ENCODE measurements at places on chromosomes 5 and 9.

- no peak for DNase-seq
These were observed 11.5 kb downstream of the EGFL7 start for GRCh38 chr9:136673975-136674785.

DNA sequence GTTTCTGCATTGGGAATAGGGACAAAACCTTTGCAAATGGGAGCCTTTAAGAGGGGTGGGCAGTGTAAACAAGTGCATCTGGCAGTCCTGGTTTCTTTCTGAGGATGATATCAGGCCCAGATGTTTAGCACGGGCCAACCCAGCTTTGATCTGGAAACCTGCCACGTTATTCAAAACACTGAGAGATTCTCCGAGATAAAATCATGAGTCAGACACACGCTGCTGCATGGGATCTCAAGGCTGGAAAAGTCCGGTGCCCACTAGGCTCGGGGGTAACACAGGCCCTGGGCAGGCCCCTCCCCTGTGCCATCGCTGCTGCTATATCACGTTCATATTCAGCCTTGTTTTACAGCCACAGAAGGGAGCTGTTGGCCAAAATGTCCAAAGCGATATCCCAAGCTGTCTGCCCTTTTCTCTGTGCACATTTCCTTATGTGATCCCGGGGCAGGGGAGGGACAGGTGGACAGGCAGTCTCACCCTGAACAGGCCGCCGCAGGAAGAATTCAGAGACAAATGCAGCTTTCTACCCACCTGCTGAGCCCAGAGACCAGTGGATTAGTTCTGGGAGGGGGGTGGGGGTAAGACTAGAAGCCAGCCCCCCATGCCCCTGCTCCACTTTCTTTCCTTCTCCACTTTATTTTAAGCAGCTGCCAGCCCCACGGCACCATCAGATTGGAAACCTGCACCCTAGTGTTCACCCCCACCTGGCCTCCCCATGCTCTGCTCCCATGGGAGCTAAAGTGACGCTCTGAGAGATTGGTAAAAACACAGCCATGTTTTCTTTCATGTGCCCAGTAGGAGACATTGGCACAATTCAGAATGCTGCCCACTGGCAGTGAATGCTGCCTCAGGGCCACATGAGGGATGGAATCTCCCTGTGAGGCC is 63.1 kb downstream of the TMOD1 start:
- DNase-seq: no peak

DNA sequence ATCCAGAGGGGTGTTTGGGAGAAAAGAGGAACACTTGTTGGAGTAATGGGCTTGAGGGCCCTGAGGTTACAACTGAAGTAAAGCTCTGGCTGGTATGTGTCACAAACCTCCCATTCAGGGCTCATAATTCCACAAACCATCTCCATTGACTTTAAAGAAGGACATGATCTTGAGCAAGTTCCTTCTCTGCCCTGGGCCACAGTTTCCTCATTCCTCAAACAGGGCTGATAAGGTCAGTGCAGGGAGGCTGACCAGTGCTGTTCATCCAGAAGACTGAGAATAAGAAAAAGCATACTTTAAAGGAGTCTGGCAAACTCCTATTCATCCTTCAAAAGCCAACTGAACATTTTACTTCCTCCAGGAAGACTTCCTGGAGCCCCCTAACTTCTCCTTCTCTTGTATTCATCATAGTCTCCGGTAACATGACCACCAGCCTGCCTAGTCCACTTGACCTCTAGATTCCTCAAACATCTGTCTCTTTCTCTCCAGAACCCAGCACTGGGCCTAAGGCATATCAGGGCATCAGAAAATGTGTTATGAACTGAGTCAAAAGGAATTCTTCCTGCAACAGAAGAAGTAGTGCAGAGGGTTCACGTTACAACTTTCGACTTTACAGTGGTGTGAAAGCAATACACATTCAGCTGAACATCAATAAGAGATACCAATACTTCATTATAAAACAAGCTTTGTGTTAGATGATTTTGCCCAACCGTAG is 20.7 kb upstream of the PTPN3 start:
- DNase-seq: no peak

DNA sequence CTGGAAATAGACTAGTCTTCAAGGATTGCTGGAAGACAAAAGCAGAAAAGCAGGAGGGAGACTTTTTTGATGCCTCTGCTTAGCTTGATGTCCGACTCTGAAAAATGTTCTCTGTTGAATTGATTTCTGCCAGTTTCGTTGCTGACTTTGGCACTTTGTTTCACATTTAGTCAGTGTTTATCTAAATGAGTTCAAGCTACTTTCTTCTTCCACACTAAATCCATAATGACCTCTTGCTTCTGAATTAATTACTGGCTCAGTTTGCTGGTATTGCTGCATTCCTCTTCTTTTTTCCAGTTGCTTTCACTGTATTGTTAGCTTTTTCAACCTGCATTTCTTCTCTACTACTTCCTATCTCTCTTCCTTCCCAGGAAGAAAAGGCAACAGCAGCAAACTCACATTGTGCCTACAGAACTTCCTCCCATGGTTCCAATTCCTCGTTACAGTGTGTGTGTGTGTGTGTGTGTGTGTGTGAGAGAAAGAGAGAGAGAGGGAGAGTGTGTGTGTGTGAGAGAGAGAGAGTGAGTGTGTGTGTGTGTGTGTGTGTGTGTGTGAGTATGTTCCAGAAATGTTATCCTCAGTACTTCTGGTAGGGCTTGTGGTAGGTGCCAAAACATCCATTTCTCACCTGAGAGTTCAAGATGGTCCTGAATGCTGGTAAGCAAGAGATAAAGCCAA is 234.8 kb downstream of the CSNK1G3 start:
- DNase-seq: no peak

- no peak for DNase-seq
These were observed 96.0 kb upstream of the PHF24 start for GRCh38 chr9:34862043-34862442.

DNA sequence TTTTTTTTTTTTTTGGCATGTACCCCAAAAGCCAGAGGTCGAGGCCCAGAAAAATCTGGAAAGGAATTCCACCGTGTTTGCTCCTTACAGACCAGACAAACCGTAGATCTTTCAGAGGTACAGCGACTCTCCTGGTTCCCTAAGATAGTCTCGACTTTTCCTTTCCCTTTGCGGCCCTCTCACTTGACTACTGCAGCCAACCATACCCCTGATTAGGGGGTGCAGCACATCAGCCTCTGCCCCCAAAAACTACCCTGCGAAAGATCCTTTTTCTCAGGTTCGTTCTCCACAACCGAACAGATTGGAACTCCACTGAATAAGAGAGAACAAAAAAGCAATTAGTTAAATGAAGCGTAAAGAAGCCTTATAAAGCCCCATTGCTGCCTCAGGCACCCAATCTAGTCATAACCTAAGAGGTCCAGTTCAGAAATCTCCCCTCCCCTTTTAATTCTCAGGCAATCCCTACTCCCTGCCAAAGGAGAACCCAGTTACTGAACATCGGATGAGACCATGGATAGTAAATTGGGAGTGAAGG is 379 bp upstream of the TICAM2 start:
- no peak for DNase-seq

- no peak for DNase-seq
These were observed 76.9 kb upstream of the SPATA31D4 start for GRCh38 chr9:81851340-81851739.

GRCh38 chr5:56588636-56589480 is 226.5 kb upstream of the MAP3K1 start:
- no peak for DNase-seq

- peak; percentile 47 for DNase-seq
These were observed at the start of gene WWC1 for GRCh38 chr5:168291342-168291963. Gene WWC1, plus strand, starts transcription at chr5:168291645. Its CDS starts 508 bp downstream, at chr5:168292153.

DNA sequence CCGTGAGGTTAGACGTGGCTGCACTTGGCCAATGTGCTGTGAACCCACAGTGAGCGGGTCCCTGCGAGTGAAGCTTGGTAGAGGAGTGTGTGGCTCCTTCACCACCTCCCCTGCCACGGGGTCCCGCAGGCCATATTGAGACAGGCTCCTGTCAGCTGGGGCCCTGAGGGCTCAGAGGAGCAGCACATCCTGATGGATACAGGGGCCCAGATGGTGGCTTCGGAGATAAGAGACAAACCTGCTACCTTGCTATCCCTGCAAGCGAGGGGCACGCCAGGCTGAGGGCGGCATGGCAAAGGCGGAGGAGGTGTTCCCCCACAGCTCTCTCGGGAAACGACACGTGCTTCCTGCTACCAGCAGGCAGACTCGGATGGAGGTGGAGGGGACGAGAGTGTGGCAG is 33.1 kb downstream of the SLC6A3 start:
- DNase-seq: no peak

DNA sequence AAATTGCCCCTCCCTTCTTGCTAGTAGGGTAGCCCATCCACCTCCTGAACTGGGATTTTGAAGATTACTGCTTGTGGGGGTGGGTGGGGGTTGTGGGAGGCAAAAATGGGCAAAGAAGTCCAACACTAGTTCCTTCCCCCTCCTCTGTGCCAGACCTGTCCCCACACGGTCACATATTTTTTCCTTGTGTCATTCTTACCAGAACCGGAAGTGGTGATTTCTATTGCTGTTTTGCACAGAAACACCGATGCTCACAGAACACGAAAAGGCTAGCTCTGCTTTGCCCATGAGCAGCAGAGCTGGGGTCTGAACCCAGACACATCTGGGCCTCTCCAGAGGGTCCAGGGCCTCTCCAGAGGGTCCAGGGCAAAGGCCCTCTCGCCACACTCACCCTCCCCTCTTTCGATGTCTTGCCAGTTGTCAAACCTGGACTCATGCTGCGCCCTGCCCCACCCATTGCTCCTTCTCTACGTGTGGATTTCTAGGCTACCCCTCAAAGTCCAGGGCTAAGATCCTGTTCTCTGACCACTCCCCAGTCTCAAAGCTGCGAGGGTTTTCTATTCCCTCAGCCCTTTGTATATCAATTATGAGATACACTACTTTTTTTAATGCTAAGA is 264.4 kb upstream of the MSX2 start:
- no peak for DNase-seq

- no peak for DNase-seq
These were observed 40.7 kb downstream of the SH3TC2 start for GRCh38 chr5:149022200-149022599.

DNA sequence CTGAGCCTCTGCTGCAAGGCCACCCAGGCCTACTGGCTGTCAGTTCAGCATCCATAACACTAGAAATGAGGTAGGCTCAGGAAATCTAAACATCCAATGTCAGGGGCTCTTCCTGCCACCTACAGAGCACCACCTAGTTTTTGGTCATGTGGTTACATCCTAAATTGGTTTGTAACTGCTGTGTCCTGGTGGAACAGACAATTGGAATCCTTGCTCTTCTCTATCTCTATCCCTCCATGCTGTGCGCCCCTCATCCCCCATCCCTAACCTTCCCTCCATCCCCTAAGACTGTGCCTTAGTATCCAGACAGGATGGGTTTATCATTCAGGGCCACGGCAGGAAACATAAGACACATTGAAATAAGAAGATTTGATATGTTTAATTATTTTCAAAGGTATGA is 11.4 kb upstream of the MCTP1 start:
- DNase-seq: no peak

DNA sequence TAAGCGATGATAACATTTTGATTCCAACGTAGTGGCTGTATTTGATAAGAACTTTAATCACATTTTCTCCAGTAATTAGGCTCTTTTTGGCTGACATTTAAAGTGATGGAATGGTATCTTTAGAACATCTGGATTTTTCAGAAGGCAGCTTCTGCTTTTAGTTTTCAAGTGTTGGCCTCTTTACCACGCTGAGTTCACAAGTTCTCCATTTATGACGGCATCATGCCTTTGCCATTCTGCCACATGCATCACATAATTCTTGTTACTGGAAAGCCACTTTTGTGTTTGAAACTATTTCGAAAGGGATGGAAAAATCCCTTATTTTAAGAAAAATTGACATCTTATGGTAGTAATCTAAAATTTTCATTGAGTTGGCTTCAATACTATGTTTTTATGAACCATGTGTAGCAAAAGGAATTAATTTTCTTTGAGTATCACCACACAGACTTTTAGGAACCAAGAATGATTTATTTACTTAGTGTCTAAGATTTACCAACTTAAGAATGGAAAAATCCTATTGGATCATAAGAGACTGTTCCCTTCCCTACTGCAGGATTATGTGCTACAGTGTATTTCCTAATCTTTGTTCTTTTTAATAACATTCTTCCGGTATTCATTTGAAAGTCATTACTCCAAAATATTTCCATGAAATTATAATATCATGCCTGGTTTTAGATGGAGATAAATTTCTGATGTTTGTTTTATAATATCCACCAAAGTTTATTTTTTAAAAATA is 344.2 kb downstream of the ADGRV1 start:
- no peak for DNase-seq
